ENCODE measurements at places on chromosomes 7 and 10.

- DNase-seq = no peak
These were observed 31.5 kb downstream of the CLIP2 start for GRCh38 chr7:74320645-74321221.

GRCh38 chr10:133128126-133129070 is 31.6 kb upstream of the KNDC1 start:
- DNase-seq = no peak

DNA sequence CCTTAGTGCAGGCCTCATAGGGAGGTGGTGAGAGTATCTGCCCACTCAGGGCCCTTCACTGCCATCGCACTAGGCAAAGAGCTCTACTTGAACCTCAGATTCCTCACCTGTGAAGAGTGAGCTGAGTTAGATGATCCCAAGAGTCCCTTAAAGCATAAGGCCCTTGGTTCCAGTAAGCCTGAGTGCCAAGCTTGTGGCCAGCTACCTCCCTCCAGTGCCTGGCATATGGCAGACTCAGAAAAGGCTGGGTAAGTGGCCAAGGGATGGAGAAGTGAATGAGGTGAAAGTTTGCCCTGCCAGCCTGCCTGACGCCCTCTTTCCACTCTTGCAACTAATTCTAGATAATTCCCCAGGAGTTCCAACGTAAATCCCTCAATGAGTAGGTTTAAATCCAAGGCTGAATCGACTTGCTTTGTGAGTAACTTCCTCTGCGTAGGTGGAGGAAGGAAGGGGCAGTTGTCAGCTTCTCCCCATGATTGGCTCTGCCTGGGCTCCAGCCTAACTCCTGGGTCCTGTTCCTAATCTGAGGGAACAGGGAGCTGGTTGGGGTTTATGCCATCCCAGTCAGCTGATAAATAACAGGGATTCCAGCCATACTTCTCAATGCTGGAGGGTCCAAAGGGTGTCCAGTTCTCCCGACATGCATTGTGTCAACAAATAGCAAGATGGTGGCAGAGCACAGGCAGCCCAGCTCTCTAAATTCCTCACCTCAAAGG is 14.2 kb downstream of the DUSP5 start:
- DNase-seq = no peak

- DNase-seq = no peak
These were observed 66.5 kb upstream of the ANKRD1 start for GRCh38 chr10:90987383-90987782.

DNA sequence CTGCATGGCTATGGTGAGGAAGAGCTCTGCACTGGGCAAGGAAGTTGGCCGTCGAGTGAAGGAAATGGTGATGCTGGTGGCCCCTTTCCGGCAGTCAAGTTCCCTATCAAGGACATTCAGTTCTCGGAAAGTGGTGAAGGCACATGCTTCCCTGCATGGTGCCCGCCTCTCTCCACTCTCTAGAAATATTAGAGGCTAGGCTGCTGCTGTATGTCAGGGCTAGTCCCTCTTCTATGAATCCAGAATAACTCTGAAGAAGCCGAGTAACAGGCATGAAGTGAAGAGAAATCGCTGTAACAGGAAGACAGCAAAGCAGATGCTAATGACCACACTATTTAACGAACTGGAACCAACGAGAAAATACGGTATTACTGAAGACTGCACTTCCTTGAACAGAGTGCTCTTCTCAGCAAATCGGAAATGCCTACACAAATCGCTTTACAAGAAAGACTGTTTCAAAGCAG is 5.4 kb downstream of the IDI1 start:
- no peak for DNase-seq

DNA sequence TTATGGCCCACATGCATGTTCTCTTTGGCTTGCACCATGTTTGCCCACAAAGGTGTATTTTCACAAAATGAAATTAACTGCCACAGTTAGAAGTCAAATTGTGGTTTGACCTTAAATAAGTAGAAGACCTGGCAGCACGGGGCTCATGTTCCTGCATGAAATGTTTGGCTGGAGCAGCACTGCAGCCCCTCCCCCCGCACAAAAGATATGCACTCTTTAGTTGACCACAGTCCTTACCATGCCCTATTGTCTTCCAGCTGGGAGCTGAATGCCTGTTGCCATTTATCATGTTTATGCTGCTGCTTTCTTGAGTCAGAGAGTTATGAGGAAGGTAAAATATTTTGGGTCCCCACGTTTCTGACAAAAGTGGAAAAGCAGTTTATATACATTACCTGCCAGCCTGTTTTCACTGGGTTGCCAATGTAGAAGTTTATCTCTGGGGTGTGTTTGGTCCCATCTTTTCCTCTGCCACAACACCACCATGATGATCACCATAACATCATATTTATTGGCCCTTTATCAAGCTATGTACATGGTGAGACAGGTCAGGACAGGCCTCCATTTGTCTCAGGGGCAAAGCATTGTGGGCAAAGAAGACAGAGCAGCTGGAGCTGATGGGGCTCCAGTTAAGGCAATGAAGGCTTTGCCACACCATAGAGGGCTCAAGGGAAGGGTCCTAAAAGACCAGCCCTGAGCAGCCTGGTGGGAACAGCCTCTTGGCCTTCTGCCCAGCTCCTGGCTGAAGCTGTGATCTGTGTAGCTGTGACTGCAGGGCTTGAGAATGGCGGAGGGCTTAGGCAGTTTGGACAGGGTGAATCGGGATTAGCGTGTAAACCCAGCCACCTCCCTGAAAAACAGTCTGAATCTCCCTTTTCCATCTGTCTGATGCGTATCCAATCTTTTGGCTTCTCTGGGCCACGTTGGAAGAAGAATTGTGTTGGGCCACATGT is 5.4 kb downstream of the PRF1 start:
- DNase-seq = no peak

GRCh38 chr7:104431930-104432329 is 103.5 kb downstream of the LHFPL3 start:
- no peak for DNase-seq

GRCh38 chr7:29953726-29954347 is 35.8 kb downstream of the SCRN1 start:
- no peak for DNase-seq

GRCh38 chr7:138338361-138338760 is 121.7 kb upstream of the TRIM24 start:
- no peak for DNase-seq

Measured in activated naive CD8-positive, alpha-beta T cell treated with anti-CD3 and anti-CD28 coated beads, Interleukin-2, amount 50 U/mL, for 16 hours (primary cell).